Effector memory CD4-positive, alpha-beta T cell (primary cell): ENCODE measurements at places on chromosomes 2 and 18.

- no peak overlapping the region for H3K4me3 ChIP-seq
- H3K27ac ChIP-seq, result no peak overlapping the region
- H3K27me3 ChIP-seq, result no peaks in the 10 kb centered on the region
- H3K36me3 ChIP-seq, result no peaks in the 10 kb centered on the region
Measured at GRCh38 chr2:188797371-188797770, 176.8 kb upstream of the COL3A1 start.

GRCh38 chr2:183284606-183285005, 160.4 kb downstream of the NUP35 start:
- no peaks in the 10 kb centered on the region for H3K36me3 ChIP-seq
- no peak for DNase-seq
- no peak overlapping the region for H3K4me3 ChIP-seq

- no peaks in the 10 kb centered on the region for H3K4me1 ChIP-seq
- DNase-seq, result no peak
- no peaks in the 10 kb centered on the region for H3K36me3 ChIP-seq
- H3K27me3 ChIP-seq, result no peaks in the 10 kb centered on the region
Measured at GRCh38 chr2:155871940-155872339, 460.6 kb downstream of the NR4A2 start.

GRCh38 chr2:85656468-85656867, 11.5 kb downstream of the SFTPB start:
- DNase-seq, result no peak
- no peak overlapping the region for H3K4me3 ChIP-seq
- no peaks in the 10 kb centered on the region for H3K4me1 ChIP-seq
- no peak overlapping the region for H3K27ac ChIP-seq

GRCh38 chr2:74767618-74768017, 66.3 kb upstream of the HK2 start:
- no peaks in the 10 kb centered on the region for H3K27me3 ChIP-seq
- H3K4me3 ChIP-seq, result no peak overlapping the region
- no peaks in the 10 kb centered on the region for H3K4me1 ChIP-seq
- no peak for DNase-seq
- H3K36me3 ChIP-seq, result no peaks in the 10 kb centered on the region
- no peak overlapping the region for H3K27ac ChIP-seq

DNA sequence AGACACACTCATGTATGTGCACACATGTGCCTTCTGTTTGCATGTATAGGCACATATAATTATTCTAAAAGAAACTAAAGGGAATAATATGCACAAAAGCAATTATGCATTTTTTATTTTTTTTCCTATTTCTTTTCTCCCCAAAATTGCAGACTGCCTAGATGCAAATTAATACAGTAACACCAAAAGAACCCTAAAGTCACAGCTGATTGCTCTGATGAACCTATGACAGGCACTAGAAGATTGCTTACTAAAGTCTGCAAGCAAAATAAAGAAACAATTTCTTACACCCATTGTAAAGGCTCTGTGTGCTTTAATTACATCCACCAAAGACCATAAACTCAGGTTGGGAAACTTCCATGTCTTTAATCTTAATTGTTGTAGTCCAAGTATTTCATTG, 7.7 kb upstream of the EML4 start:
- no peaks in the 10 kb centered on the region for H3K27me3 ChIP-seq
- no peak overlapping the region for H3K4me3 ChIP-seq

- H3K27ac ChIP-seq, result no peak overlapping the region
- no peaks in the 10 kb centered on the region for H3K36me3 ChIP-seq
- no peak overlapping the region for H3K4me3 ChIP-seq
- no peak for DNase-seq
Measured at GRCh38 chr2:118994778-118995177, 52.8 kb downstream of the MARCO start.

- no peak for DNase-seq
- H3K36me3 ChIP-seq, result no peaks in the 10 kb centered on the region
- no peak overlapping the region for H3K4me3 ChIP-seq
- no peak overlapping the region for H3K27ac ChIP-seq
Measured at GRCh38 chr2:41867553-41867952, 180.3 kb upstream of the PKDCC start.

- H3K4me3 ChIP-seq, result no peak overlapping the region
- H3K36me3 ChIP-seq, result no peaks in the 10 kb centered on the region
- no peak overlapping the region for H3K27ac ChIP-seq
- no peaks in the 10 kb centered on the region for H3K27me3 ChIP-seq
- no peak for DNase-seq
Measured at GRCh38 chr2:167863377-167863776, 384.0 kb downstream of the STK39 start.

- no peak overlapping the region for H3K27ac ChIP-seq
- no peak for DNase-seq
- no peaks in the 10 kb centered on the region for H3K4me1 ChIP-seq
- no peaks in the 10 kb centered on the region for H3K27me3 ChIP-seq
- H3K36me3 ChIP-seq, result no peaks in the 10 kb centered on the region
- no peak overlapping the region for H3K4me3 ChIP-seq
Measured at GRCh38 chr2:65691816-65692215, 259.4 kb upstream of the SPRED2 start.

DNA sequence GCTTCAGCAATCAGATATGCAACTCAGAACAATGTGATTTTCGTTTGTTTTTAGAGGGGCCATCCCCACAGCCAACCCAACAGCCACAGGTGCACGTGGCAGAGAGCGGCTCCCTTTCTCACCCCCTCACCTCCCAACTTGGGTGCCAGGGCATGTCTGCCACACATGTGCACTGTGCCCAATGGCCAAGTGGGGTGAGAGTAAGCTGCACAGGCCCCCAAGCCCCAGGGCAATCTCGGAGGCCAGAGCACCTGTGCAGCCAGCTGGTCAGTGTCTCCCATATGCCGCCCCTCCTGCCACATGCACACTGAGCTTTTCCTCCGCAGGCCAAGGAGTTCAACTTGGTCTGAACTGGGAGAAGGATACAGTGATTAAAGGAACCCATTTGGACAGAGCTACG, 1130.2 kb downstream of the DSC3 start:
- H3K36me3 ChIP-seq, result no peaks in the 10 kb centered on the region
- no peaks in the 10 kb centered on the region for H3K4me1 ChIP-seq
- DNase-seq, result no peak
- no peak overlapping the region for H3K27ac ChIP-seq
- H3K4me3 ChIP-seq, result no peak overlapping the region

DNA sequence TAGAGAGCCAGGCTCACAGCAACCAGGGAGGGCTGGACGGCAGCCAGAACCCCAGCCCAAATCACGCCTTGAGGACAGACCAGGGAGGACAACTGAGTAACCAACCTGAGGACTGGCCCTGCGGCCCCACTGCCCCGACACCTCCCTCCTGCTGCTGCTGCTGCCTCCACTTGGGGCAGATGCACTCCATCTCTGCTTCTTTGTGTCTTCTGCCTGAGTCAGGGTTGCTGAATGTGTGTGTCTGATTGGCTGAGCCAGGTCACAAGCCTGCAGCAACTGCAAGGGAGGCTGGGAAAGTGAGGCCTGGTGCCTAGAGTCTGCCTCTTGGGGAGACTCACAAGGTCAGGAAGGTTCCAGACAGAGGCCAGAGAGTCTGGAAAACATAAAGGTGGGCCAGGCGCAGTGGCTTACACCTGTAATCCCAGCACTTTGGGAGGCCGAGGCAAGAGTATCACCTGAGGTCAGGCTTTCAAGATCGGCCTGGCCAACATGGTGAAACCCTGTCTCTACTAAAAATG, 83.4 kb downstream of the ZFP36L2 start:
- no peak for DNase-seq
- no peaks in the 10 kb centered on the region for H3K36me3 ChIP-seq
- H3K27ac ChIP-seq, result no peak overlapping the region
- H3K4me3 ChIP-seq, result no peak overlapping the region
- H3K4me1 ChIP-seq, result peaks cover 37% of the 10 kb centered on the region
- H3K27me3 ChIP-seq, result no peaks in the 10 kb centered on the region

- H3K4me1 ChIP-seq, result no peaks in the 10 kb centered on the region
- no peak overlapping the region for H3K27ac ChIP-seq
- H3K4me3 ChIP-seq, result no peak overlapping the region
Measured at GRCh38 chr18:10120622-10121021, 206.8 kb downstream of the VAPA start.

- H3K36me3 ChIP-seq, result no peaks in the 10 kb centered on the region
- DNase-seq, result no peak
- H3K4me3 ChIP-seq, result no peak overlapping the region
- no peak overlapping the region for H3K27ac ChIP-seq
Measured at GRCh38 chr18:21345840-21346239, 103.8 kb downstream of the GREB1L start.
